ENCODE measurements at places on chromosomes 3 and 15.

DNA sequence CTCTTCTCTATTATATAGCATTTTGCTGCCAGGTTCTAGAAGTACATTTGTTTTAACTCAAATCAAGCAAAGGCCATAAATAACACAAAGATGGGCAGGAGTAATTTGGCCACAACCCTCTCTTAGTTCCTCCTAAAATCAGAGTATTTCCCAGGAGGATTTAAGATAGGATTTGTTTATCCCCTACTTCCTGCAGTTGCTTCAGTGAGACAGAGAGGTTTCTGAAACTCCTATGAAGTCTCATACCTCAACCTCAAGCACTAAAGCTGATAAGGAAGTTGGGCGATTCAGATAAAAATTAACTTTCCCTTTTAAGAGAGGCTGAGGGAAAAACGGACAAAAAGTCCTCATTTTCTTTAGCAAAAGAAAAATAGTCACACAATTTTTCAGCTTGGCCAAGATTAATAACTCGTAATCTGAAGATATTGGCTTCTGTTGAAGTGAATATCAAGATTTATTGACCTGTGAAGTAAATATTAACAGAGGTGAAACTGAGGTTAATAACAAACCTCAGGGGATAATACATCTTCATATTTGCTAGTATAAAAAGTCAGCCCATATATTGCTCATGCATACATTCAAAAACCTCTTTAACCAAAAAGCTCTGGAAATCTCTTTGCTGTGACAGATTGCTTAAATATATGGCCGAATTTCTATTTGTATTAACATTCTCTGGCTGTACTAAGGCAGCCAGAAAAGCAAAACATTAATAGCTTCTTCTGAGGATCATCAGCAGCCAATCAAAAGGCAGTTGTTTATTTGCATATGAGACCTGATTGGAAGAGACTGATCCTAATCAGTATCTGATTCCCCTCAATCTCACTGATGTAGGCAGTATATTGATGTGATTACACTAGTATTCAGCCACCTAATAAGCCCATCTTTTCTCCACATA is 90.6 kb upstream of the GADL1 start:
- DNase-seq, result peak; percentile 16

DNA sequence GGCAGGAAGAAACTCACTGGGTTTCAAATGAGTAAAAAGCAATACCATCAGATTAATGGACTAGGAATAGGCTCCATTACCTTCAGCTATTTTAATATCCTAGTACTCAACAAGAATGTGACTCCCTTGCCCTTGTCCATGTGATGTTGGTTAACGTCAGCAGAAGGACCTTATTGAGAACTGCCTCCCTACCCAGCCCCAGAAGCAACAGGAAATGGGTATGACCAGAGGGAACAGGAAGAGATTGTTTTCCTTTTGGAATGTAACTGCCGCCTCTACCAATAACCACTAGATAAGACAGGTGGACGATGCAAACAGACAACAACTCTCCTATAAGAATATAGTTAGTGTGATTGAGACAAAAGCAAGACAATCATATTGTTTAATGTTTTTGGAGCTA is 10.4 kb upstream of the MME start:
- DNase-seq, result no peak

DNA sequence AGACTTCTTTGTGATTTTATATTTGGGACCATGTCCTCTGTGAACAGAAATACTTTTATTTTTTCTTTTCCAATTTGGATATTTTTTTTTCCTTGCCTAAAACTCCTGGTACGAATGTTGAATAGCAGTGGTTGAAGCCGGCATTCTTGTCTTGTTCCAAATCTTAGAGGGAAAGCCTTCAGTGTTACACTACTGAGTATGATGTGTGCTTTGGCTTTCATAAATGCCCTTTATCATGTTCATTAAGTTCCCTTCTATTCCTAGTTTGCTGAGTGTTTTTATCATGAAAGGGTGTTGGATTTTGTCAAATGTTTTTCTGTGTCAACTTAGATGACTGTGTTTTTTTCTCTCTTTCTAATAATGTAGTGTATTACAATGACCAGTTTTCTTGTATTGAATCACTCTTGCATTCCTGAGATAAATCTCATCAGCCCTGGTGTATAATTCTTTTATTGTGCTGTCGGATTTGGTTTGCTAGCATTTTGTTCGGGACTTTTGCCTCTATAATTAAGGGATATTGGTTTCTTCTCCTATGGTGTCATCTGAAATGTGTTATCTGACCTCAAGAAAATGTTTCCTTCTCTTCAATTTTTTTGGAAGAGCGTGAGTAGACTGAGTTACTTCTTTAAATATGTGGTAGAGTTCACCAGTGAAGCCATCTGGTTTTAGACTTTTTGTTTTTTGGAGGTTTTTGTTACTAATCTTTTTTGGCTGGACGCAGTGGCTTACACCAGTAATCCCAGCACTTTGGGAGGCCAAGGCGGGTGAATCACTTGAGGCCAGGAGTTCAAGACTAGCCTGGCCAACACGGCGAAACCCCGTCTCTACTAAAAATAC is 33.3 kb downstream of the MAP1A start:
- DNase-seq, result no peak

GRCh38 chr3:53202331-53203015 is 41.5 kb downstream of the PRKCD start:
- no peak for DNase-seq

DNA sequence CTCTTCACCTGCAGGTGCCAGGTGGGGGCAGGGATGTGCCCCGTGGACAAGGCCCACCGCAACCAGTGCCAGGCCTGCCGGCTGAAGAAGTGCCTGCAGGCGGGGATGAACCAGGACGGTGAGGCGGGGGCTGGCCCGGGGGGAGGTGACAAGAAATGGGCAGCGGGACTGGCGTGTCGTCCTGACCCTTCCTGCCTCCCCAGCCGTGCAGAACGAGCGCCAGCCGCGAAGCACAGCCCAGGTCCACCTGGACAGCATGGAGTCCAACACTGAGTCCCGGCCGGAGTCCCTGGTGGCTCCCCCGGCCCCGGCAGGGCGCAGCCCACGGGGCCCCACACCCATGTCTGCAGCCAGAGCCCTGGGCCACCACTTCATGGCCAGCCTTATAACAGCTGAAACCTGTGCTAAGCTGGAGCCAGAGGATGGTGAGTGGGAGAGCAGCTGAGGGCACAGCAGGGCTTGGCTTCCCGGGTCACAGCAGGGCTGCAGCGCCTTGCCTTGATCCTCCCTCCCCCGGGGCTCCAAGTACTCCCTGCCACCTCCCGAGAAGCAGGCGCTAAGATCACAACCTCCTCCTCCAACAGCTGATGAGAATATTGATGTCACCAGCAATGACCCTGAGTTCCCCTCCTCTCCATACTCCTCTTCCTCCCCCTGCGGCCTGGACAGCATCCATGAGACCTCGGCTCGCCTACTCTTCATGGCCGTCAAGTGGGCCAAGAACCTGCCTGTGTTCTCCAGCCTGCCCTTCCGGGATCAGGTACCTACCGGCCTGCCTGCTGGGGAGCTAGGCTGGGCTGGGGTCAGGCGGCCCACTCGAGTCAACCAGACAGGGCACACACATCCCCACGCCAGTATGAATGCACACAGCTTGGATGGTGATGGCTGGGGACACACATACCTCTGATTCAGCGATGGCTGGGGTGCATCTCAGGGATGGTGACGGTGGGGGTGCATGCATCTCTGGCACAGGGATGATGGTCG is 1.7 kb downstream of the NR2E3 start:
- DNase-seq, result no peak

DNA sequence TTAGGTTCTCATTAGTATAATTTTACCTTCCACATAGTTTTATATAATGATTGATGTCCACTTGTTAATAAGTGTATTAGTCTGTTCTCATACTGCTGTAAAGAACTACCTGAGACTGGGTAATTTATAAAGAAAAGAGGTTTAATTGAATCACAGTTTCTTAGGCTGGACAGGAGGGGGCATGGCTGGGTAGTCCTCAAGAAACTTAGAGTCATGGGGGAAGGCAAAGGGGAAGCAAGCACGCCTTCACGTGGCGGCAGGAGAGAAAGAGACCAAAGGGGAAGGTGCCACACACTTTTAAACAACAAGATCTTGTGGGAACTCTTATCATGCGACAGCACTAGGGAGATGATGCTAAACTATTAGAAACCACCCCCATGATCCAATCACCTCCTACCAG is 19.2 kb downstream of the DZIP3 start:
- DNase-seq, result no peak

- no peak for DNase-seq
Observed at GRCh38 chr15:89648106-89649012, 6.9 kb downstream of the KIF7 start.

DNA sequence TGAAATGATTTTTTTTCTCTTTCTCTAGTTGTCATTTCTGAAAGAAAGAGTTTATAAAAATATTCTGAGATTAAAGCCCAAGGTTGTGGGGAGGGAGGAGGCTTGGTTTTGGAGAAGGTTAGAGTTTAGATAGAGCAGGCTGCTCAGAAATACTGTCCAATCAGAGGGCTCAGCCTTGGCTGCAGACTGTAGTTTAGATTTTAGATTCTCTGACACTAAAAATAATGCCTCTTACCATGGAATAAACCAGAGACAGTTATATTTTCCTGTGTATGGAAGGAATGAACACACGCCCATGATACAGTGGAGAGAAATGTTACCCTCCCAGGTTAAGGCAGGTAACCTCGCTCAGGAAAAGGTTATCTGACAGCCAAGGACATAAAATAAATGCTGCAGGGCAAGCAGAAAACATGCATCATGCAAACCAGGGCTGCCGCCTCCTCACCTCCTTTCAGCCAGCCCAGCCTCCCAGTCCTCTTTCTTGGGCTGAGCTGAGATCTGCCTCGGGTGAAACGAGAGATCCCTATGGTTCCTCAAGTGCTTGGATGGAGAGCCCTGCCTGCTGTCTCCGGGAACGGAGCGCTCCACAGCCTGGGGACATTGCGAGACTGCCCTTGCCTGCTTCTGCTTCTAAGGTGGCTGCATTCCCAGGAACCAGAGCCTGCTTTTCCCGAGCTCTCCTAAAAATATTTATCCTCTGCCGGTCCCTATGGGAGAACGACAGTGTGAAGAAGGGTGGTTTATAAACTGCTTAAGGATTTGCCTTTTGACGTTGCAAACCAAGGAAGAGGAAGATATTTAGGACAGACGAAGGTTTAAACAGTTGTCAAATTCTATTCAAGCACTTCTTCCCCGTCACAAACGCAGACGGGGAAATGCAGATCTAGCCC is 848 bp downstream of the NCEH1 start:
- no peak for DNase-seq

DNA sequence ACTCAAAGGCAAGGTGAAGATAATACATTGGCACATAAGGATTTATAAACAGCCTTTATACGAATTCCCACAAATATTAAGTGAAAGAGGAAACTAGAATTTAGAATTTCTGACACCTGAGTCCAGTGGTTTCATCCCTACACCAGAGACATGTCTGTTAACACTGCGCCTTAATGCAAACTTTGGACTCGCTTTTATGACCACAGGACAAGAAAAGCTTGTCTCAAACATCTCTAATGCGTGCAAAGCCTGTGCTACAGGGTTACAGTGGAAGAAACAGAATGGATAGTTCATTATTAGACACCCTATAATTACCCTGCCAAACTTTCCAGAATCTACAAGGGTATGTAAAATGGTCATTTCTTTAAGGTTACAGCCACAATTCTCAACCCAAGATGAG is 802.9 kb downstream of the GRM7 start:
- DNase-seq, result no peak

DNA sequence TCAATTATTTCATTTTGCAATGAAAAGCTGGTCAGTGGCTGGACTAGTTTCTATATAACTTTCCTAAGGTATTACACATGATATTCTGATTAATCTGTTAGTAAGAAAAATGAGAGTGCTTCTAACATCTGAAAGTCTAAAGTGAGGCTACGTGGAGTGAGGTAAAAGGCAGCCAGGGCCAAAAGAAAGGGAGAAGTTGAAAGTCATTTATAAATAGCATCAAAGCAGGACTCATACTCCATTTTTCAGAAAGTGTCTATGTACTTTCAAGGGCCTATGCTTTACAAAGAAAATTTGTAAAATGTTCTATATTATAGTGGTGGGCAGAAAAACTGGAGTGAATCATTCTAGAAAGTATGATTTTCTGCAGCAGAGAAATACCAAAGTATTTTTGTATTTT is 80.0 kb downstream of the CSNK1G1 start:
- DNase-seq, result no peak

All from RCC 7860 (cell line).